ENCODE measurements at places on chromosomes 12 and 14. TPM values are rescaled to one million over a fixed set of nuclear protein-coding genes. Genes with fewer than 3 reads are reported as not detected.

ARHGDIB gene
- total RNA-seq, result 678 TPM

DNAJC22 gene
- total RNA-seq, result 0.98 TPM

MBIP gene
- 8.4 TPM for total RNA-seq

RNFT2 gene
- 2.3 TPM for total RNA-seq

NCKAP5L gene
- total RNA-seq, result 13.3 TPM

PZP gene
- total RNA-seq, result 0.20 TPM

SLCO1C1 gene
- total RNA-seq, result not detected

RBP5 gene
- total RNA-seq, result not detected

CCDC38 gene
- total RNA-seq, result 0.15 TPM

MYL2 gene
- 5.0 TPM for total RNA-seq

TRMT61A gene
- total RNA-seq, result 11.0 TPM

LALBA gene
- total RNA-seq, result not detected
